Osteoblast (primary cell): ENCODE measurements at places on chromosomes 5 and 9. TPM values are rescaled to one million over a fixed set of nuclear protein-coding genes. Genes with fewer than 3 reads are reported as not detected.

DNA sequence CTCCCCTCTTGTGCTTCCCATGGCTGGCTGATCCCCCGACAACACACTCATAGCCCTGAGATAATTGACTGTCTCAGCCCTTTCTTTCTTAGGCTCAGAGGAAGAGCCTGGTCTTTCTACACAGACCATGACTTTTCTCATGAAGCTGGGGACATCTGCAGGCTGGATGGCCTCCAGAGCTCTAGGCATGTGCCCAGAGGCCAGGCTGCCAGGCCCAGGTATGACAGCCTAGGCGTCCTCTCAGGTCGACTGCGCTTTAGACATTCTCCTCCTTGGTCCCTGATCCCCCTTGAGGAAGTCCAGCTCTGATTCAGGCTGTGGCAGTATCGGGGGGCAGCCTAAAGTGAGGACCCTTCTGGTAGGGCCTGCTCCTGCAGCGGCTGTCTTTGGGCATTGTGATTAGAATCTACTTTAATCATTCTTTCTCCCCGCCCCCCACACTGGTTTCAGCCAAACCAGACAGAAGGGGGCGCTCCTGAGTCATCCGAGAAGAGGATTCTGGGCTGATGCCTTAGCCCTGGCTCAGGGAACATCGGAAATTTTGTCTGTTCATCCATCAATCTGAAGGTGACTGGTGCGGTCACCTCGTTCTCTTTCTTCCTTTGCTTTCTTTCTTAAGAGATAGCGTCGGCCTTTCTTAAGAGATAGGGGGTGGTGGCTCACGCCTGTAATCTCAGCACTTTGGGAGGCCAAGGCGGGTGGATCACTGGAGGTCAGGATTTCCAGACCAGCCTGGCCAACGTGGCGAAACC lies 66.5 kb upstream of the HSPA9 start:
- H3K4me3 ChIP-seq, result no peak overlapping the region
- no peaks in the 10 kb centered on the region for H3K36me3 ChIP-seq
- no peaks in the 10 kb centered on the region for H3K4me1 ChIP-seq
- no peak overlapping the region for H3K27ac ChIP-seq
- H3K27me3 ChIP-seq, result peaks cover 7% of the 10 kb centered on the region

DNA sequence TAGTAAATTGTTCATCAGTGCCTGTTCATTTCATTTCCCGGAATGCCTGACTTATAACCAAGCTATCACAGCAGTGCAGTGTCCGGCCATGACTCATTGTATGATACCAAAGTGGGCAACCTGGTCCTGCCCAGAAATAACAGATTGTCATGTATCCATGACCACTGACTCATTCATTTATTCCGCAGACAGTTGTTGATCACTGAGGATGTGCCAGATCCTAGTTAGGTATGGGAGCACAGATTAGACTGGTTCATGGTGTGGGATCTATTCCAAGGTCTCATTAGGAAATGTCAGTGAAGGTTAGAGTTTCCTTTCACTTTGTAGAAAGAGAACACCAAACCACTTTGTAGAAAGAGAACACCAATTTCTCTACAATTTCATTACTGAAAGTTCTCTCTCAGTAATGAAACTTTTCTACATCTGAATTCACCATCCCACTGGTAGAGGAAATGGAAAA lies 8.7 kb downstream of the NREP start:
- peaks cover 78% of the 10 kb centered on the region for H3K4me1 ChIP-seq
- peak overlapping the region; percentile 49 for H3K4me3 ChIP-seq
- H3K36me3 ChIP-seq, result peaks cover 22% of the 10 kb centered on the region
- no peaks in the 10 kb centered on the region for H3K27me3 ChIP-seq

- peaks cover 10% of the 10 kb centered on the region for H3K4me1 ChIP-seq
- peak; percentile 55 for DNase-seq
- no peaks in the 10 kb centered on the region for H3K36me3 ChIP-seq
- H3K4me3 ChIP-seq, result peak overlapping the region; percentile 90
- no peak overlapping the region for H3K27ac ChIP-seq
Observed at GRCh38 chr9:106861640-106862109, 1.3 kb upstream of the ZNF462 start.

LRRC70 gene
- total RNA-seq, result 1.4 and 1.8 TPM in 2 replicates

GRCh38 chr5:66867618-66868322 lies 271.6 kb downstream of the MAST4 start:
- H3K27me3 ChIP-seq, result peaks cover 7% of the 10 kb centered on the region
- no peaks in the 10 kb centered on the region for H3K36me3 ChIP-seq
- no peak overlapping the region for H3K4me3 ChIP-seq
- H3K4me1 ChIP-seq, result no peaks in the 10 kb centered on the region
- no peak for DNase-seq
- no peak overlapping the region for H3K27ac ChIP-seq

- no peaks in the 10 kb centered on the region for H3K36me3 ChIP-seq
- H3K4me3 ChIP-seq, result no peak overlapping the region
- peaks cover 4% of the 10 kb centered on the region for H3K4me1 ChIP-seq
- DNase-seq, result no peak
Observed at GRCh38 chr5:172530878-172531703, 76.8 kb upstream of the SH3PXD2B start.

GADD45G gene
- total RNA-seq, result under 0.01 and 0.88 TPM in 2 replicates

UCK1 gene
- 19.5 and 22.4 TPM in 2 replicates for total RNA-seq

MLANA gene
- under 0.01 TPM in 1 of 2 replicates, not detected in the other for total RNA-seq

GRCh38 chr5:102153003-102153759 lies 142.9 kb downstream of the SLCO4C1 start:
- no peaks in the 10 kb centered on the region for H3K36me3 ChIP-seq
- H3K27ac ChIP-seq, result no peak overlapping the region
- H3K4me1 ChIP-seq, result no peaks in the 10 kb centered on the region
- no peaks in the 10 kb centered on the region for H3K27me3 ChIP-seq
- H3K4me3 ChIP-seq, result no peak overlapping the region

DNA sequence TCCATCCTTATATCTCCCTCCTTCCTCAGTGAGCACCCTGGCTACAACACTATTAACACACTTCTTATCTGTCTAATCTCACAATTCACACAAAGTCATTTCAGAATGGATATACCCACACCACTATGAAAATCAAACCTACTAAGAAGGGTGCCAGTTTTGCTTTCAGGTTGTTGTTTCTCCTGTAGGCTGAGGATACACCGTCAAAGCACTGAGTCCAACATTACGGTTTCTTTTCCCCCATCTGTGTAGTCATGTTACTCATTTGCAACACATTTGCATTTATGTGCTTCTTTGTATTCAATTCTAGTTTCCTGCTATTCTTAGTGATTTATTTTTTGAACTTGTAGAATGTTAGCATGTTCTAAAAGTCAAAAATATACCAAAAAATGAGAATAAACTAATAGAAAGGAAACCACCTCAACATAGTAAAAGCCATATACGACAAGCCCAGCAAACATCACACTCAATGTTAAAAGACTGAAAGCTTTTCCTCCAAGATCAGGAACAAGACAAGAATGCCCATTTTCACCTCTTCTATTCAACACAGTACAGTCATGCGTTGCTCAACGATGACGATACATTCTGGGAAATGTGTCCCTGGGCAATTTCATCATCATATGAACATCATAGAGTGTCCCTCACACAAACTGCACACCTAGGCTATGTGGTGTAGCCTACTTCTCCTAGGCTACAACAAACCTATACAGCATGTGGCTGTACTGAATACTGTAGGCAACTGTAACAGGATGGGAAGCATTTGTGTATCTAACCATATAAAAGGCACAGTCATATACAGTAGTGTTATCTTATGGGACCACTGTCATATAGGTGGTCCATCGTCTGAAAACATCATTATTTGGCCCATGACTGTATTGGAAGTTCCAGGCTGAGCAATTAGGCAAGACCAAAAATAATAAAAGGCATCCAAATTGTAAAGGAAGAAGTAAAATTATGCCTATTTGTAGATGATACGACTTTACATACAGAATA lies 6.3 kb downstream of the ROR2 start:
- H3K36me3 ChIP-seq, result no peaks in the 10 kb centered on the region
- H3K27me3 ChIP-seq, result peaks cover 55% of the 10 kb centered on the region
- no peak overlapping the region for H3K27ac ChIP-seq
- no peaks in the 10 kb centered on the region for H3K4me1 ChIP-seq
- no peak overlapping the region for H3K4me3 ChIP-seq
- DNase-seq, result no peak

GRCh38 chr9:21579247-21579671 lies 97.1 kb upstream of the IFNE start:
- peak overlapping the region; percentile 94 for H3K27ac ChIP-seq
- H3K27me3 ChIP-seq, result no peaks in the 10 kb centered on the region
- H3K4me3 ChIP-seq, result peak overlapping the region; percentile 54
- H3K36me3 ChIP-seq, result no peaks in the 10 kb centered on the region

DNA sequence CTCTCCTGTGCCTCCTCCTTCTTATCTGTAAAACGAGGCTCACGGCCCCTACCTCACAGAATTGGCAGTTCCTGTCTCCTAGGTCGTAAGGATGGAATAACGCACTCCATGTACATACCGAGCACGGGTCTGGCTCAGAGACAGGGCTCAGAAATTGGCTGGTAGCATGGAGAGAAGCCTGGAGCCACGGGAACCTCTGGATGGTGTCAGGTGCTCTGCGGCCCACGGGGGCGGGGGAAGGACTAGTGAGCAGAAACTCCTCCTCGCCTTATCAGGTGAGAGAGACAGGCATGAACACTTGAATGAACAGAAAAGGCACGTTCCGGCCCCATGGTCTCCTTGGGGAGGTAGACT lies 15.4 kb upstream of the C5orf47 start:
- DNase-seq, result no peak
- peak overlapping the region; percentile 69 for H3K4me3 ChIP-seq
- H3K27ac ChIP-seq, result no peak overlapping the region
- peaks cover 17% of the 10 kb centered on the region for H3K4me1 ChIP-seq
- H3K36me3 ChIP-seq, result no peaks in the 10 kb centered on the region

DNA sequence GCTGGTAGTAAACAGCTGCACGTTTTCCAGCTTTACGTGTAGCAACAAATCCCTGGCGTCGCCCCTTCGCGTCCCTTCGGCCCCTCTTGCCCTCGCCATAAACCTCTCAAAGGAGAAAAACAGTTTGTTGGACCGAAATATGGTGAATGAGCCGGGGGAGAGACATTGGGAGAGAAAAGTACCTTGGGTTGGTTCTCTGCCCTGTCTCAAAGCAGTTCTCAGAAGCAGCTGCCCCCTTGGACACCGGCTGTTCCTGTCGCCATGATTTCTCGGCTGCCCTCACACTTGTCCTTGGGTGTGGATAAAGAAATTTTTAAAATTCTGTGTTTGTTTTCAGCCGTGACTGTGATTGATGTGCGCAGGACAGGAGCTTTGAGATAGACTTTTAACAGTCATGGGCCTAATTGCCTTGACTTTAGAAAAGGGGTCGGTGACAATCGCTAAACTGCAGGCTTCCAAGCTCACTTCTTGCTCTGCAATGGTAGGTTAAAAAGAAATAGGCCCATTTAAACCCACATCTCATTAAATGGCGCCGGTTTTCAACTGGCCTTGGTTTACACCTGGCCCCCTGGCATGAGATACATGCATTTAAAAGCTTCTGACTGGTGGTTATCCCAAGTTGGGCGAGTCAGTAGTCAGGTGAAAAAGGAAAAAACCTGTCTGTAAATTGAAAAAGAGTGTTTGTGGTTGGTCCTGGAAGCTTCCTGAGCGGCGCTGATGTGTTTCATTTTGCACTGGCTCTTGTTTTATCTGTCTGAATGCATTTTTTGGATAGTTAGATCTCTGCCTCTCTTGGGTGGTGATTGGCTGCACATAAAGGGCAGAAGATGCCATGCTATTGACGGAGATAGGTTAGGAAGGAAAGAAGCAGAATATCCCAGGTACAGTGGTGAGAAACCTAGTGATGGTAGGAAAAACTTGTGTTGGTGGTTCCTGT lies 983 bp downstream of the RCL1 start:
- H3K36me3 ChIP-seq, result no peaks in the 10 kb centered on the region
- no peaks in the 10 kb centered on the region for H3K27me3 ChIP-seq
- no peak for DNase-seq
- H3K4me3 ChIP-seq, result peak overlapping the region; percentile 80

- H3K27ac ChIP-seq, result peak overlapping the region; percentile 84
- peak; percentile 74 for DNase-seq
- no peaks in the 10 kb centered on the region for H3K27me3 ChIP-seq
- H3K4me1 ChIP-seq, result peaks cover 37% of the 10 kb centered on the region
- peak overlapping the region; percentile 73 for H3K4me3 ChIP-seq
Observed at GRCh38 chr5:88881571-88881971, 1.4 kb downstream of the MEF2C start.

DNA sequence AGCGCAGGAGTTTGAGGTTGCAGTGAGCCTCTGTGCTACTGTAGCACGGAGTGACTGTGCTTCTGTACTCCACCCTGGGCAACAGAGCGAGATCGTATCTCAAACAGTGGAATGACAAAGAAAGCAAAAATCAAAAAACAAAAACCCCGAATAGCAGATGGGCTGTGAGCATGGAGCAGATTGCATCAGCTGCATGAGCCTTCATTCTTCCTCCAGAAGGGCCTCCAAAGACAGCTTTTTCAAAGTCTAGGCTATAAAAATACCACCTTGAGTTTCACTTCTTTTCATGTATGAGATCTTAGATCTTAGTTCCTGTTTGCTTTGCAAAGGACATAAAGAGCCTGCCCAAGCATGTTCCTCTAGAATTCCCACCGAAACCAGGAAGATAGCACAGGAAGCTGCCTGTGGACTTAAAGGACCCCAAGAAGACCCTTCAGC lies 15.0 kb upstream of the HSPB3 start:
- no peak overlapping the region for H3K4me3 ChIP-seq
- H3K4me1 ChIP-seq, result no peaks in the 10 kb centered on the region
- no peak overlapping the region for H3K27ac ChIP-seq
- H3K27me3 ChIP-seq, result peaks cover 36% of the 10 kb centered on the region
- no peak for DNase-seq

DNA sequence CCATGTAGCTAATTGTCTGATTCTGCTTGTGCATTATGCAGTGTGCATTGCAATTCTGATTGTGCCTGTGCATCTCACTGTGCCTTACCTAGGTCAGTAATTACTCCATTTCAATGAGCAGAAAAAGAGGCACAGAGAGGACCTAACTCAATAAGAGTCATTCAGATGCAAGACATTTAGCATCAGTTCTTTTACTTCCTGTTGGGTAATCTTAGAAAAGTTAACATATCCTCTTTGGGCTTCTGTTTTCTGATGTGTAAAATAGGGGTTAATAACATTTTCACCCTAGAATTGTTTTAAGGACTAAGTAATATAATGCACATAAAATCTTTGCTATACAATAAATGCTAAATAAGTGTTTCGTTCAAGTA lies 7.0 kb upstream of the DCTN4 start:
- no peaks in the 10 kb centered on the region for H3K36me3 ChIP-seq
- no peak overlapping the region for H3K4me3 ChIP-seq
- DNase-seq, result no peak

- no peak overlapping the region for H3K4me3 ChIP-seq
- H3K4me1 ChIP-seq, result no peaks in the 10 kb centered on the region
- no peaks in the 10 kb centered on the region for H3K27me3 ChIP-seq
- no peaks in the 10 kb centered on the region for H3K36me3 ChIP-seq
- H3K27ac ChIP-seq, result no peak overlapping the region
Observed at GRCh38 chr5:99248066-99248465, 319.3 kb upstream of the CHD1 start.

FAM200C gene
- total RNA-seq, result 3.6 and 5.6 TPM in 2 replicates

QRFP gene
- total RNA-seq, result not detected in 2 replicates

- H3K4me3 ChIP-seq, result no peak overlapping the region
- DNase-seq, result no peak
- H3K27me3 ChIP-seq, result peaks cover 4% of the 10 kb centered on the region
Observed at GRCh38 chr5:127418974-127419682, 98.3 kb upstream of the PRRC1 start.

N4BP3 gene
- under 0.01 TPM in 2 replicates for total RNA-seq
